ENCODE measurements at places on chromosomes 2 and 18.
A peak's percentile ranks its signal among the peaks of the same experiment; 100 is the strongest.

DNA sequence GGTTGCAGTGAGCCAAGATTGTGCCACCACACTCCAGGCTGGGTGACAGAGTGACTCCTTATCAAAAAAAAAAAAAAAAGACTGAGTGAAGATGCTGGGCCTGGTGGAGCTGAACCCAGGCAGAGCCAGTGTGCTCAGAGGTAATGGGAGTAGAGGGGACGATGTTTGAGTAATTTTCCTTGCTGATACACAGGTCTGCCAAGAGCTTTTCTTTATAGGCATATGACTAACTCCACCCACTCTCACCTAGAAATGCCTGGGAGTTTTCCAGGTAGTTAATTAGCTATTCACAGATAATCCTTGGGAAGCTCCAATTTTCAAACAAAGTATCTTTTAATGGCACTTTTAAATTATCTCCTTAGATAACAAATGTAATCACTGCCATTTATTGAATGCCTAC, 33.4 kb upstream of the ACSL3 start:
- DNase-seq, result no peak

DNA sequence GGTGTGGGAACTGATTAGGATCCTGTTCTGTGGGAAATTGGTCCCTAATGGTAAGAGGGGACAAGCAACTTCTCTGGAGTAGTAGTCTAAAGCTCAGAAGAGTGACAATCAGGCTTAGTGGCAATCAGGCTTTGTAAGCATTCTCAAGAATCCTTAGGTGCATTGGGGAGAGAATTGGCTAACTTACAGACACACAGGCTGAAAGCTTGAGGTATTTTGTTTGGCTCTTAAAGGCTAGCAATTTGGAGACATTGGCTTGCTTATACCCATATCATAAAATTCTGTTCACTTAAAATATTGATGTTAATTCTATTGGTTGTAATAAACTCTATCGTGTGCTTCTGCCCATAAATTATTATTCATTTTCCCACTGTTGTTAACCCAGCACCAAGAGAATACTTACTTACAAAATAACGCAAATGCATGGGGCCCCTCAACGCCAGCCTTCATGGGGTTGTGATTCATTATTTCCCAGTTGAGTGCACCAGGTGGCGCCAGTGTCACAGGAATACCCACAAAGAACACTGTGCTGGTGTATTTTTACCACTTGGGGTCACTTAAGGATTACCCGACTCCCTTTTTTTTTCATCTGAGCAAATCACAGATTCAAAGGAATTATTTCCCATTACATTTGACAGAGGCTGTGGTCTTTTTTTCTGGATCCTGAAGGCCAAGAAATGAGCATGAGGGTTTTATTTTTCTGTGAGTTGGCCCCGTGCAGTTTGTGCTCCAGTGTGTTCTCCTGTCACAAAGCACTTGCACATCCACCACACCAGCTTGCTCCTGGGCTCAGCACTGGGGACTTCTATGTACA, 45.5 kb downstream of the DDX1 start:
- peak; percentile 60 for DNase-seq

GRCh38 chr2:217755027-217755745, 247.6 kb downstream of the TNS1 start:
- no peak for DNase-seq

DNA sequence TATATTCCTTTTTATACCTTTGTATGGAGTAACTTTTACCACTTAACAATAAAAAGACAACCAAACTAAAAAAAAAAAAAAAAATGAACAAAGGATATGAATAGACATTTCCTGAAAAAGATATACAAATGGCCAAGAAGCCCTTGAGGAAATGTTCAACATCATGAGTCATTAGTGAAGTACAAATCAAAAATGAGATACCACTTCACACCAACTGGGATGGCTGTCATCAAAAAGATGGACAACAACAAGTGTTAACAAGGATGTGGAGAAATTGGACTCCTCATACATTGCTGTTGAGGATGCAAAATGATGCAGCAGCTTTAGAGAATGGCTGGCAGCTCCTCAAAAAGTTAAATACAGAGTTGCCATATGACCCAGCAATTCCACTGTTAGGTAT, 22.6 kb upstream of the SCYGR2 start:
- DNase-seq, result no peak

- DNase-seq, result no peak
Observed at GRCh38 chr2:230863442-230864121, 1.2 kb upstream of the ITM2C start.

GRCh38 chr2:38486213-38487026, 109.3 kb upstream of the ATL2 start:
- no peak for DNase-seq

- DNase-seq, result no peak
Observed at GRCh38 chr2:196278491-196278911, 107.1 kb upstream of the STK17B start.

DNA sequence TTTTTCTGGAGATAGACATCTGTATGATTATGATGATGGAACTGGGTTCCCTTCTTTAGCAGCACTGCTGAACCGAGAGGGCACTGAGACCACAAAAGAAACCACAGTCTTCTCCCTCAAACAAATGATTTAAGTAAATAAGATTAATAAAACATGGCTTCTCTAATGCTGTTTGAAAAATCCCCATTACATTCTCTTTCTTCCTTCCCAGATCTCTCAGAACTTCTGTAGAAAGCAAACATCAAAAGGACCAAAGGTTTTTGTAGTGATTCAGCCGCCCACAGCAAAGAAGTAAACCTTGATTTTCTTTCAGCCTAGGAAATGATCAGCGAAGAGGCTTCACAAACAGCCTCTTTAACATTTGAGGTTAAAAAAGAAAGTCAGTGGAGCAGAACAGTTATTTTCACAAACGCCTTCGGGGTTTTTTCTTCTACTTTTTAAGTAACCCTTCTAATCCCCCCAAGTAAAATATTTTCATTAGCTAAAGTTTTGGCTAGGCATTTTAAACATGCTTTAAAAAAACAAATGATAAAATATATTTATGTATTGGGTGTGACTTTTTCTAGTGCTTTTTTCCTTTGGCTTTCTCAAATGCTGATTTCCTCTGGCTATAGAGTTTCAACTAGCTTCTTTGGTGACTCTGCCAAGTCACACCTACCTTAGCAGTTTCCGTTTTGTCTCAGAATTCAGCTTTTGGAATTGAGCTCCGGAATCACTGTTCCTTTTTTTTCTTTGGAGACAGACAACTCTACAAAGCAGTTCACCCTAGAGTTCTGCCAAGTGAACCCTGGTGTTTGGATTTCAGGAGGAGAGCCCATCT, 89.6 kb downstream of the UPP2 start:
- peak; percentile 23 for DNase-seq

DNA sequence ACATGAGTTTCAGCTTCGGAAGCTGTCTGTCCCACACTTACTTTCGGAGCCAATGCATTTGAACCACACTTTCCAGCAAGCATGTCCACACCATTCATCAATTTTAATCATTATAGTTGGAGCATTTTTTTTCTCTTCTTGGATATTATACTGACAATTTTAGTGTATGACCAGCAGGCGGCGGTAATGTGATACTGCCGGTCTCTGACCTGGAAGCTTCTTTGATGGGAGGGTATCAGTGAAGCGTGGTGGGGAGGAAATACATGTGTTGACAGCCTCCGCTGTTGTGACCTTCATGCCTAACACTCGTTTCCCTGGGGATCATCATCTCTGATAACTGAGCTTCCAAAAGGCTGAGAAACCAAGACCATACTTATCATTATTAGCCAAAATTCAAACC, 231.7 kb downstream of the GBX2 start:
- peak; percentile 21 for DNase-seq

DNA sequence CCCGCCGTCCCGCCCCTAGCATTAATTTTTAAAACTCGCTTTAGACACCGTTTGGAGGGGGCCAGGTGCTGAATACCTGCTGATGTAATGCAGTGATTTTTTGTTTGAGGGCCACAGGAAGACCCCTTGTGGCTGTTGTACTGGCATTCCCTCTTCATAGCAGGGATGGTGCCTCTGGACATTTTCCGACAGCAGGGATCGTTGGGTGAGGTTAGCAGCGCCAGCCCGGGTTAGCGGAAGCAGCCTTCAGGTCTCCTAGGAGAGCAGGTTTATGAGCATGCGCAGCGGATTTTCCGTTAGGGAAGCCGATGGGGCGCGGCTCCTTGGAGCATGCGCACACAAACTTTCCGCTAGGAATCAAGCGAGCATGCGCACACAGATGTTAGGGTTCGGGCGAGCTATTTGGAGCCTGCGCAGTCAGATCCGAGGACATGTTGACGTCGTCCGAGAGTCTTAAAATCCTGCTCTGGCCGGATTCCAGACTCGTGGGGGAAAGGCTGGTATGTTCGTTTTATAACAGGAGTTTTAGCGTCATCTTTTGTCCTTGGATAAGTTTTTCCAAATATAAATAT, 17.2 kb upstream of the C2orf74 start:
- DNase-seq, result peak; percentile 97

GRCh38 chr18:24130494-24130893, 8.4 kb upstream of the CABYR start:
- no peak for DNase-seq

GRCh38 chr2:68943581-68944568, 8.8 kb downstream of the GKN2 start:
- DNase-seq, result peak; percentile 63

DNA sequence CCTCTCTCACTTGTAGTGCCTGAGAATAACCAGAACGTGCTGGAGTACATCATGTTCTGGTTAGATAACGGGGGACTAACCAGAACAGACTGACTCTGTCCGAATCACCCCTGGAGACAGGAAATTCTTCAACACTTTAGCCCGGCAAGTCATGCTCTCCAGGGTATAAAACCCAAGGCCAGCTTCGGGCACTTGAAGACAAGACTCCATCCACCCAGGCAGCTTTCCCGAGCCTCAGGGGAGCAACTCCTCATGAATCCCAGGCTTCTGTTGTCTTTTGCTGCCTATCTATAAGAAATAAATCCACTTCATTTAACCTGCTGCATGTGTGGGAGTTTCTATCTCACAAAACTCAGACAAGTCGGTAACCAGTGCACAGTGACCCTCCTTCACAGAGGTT, 99.6 kb downstream of the KCNF1 start:
- DNase-seq, result no peak

DNA sequence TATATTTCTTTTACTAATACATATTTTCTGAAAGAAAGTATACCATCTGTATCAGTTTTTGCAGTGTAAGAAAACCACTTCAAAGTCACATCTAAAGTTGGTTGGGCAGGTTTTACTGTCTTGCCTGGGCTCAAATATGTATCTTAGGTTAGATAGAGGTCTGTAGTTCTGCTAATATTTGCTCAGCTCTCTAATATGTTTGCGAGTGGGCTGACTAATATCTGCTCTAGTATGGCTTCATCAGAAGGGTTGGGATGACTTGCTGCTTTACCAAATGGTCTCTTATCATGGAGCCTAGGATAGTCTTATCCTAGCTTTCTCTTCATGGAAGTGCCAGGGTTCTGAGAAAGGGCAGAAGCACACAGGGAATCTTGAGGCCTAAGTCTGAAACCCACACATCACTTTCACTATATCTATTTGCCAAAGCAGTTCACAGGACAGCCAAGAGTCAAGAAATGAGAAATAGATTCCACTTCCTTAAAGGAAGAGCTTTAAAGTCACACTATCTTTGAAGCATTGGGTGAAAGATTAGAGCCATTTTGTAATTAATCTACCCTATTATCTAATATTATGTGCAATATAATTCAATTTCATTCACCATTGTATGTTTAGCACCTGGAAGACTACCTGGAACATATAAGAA, 610.0 kb downstream of the KCNJ3 start:
- no peak for DNase-seq

DNA sequence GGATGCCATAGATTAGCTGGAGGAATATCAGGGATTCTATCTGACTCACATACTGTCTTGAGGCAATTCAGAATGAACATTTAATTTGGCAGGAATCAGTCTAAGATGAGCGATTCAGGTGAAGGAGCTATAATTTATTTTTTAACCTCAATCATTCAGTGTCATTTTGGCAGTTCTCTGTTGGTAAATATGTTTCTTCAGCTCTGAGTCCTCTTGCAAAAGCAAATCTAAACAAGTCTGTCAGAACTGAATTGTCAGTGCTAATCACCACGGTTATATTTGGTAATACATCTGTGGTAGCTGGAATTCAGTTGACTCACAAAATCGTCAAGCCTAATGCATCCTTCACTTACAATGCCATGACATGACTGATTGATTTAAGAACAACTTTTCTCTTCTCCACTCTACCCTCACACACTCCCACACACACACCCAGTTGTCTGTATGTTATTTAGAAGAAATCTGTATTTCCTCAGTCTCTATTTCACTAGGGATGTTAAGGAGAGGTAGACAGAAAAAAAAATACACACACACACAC, 516.6 kb upstream of the NXPH2 start:
- no peak for DNase-seq

GRCh38 chr2:233443511-233444183, 89.4 kb downstream of the DGKD start:
- DNase-seq, result peak; percentile 84

DNA sequence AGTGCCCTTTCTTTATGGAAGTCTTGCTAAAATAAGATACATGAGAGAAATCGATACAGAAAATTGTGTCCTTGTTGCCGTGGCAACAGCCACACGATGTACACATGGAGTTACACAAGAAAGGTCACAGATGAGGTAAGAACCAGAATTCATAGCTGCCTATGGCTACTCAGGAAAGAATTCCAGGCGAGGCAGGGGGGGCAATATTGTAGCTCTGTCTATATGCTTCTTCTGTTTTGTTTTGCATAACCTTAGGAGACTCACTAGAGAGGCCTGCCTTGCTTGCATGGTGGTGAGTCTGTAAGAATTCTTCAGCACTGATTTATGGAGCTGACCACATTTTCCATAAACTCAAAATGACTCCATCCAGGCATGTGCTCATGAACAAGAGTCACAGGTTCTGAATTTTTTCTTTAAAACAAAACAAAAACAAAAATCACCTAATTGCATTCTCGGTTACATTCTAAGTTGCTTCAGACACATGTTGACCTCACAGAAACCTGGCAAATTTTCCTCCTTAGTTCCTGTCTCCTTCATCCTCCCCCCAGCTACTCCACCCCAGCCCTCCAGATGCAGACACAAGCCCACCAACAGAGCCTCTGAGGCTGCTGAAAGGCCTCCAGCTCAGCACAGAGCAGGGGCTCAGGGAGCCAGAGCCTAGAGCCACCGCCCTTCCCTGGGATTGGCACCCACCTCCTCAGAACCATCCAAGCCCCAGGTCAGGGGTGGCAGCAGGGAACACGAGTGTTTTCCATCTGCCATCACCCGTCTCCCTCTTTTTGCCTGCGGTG, 183.5 kb downstream of the ANTXR1 start:
- no peak for DNase-seq

- no peak for DNase-seq
Observed at GRCh38 chr18:45951016-45951714, 16.0 kb downstream of the EPG5 start.
